ENCODE measurements at places on chromosomes 5 and 9.

GRCh38 chr9:128349772-128350171 is 9.4 kb downstream of the SLC27A4 start:
- DNase-seq: no peak

DNA sequence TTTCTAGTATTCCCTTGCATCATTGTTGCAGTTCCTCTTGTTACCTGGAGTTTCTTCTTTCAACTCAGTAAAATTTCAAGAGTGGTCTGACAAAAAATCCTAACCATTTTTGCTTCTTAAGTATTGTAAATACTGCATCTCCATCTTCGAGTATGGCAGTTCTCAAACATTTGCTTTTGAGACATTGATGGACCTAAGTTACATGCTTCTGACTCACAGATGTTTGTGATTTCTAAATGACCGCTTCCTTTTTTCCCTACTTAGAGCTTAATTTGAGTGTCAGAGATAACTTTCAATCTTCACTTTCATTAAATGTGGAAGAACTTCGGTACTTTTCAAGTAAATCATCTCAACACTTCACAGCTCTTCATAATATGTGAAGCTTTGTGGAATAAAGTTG is 4.2 kb downstream of the UHRF2 start:
- no peak for DNase-seq

- DNase-seq: no peak
Measured at GRCh38 chr5:102813740-102814139, 58.6 kb downstream of the PAM start.

- DNase-seq: no peak
Measured at GRCh38 chr5:113281194-113281593, 153.6 kb downstream of the TSSK1B start.

- peak; percentile 62 for DNase-seq
Measured at GRCh38 chr9:99820685-99821395, 845 bp upstream of the NR4A3 start.

Measured in Kasumi-1 (cell line).